ENCODE measurements at places on chromosomes 1 and 21.

DNA sequence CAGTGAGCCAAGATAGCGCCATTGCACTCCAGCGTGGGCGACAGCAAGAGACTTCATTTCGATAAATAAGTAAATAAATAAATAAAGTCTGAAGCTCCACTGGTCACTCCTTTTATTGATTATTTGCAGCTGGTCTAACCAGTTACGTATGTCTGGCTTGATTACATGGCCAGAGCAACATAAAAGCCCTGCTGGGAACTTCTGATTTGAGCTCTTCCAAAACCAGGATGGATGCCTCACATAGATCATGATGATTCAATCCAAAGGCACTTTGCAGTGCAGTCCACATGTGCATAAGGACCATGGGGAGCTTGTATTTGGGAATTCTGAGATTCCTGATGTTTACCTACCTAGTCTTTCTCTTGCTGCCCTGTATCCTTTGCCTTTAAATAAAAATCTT is 24.0 kb downstream of the NSUN4 start:
- DNase-seq = no peak

GRCh38 chr1:44015206-44015605 is 16.1 kb downstream of the SLC6A9 start:
- DNase-seq = no peak

GRCh38 chr1:207076181-207076955 is 12.3 kb upstream of the C4BPB start:
- no peak for DNase-seq

DNA sequence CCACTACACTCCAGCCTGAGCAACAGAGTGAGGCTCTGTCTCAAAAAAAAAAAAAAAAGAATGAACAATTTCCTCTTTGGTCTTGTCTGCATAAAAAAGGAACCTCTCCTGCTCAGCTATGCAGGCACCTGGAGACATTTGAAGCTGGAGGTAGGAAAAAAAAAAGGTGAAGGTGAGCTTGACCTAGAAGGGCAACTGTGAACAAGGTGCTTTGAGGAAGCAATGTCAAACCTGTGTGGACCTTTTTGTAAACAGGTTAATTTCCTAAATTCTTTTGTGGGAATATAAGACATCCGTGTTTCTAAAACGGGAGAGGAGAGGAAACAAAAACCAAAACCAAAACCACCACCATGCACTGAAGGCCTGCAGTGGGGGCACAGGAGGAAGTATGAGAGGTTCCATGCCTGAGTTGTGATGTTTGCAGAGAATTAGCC is 77.5 kb downstream of the SLC45A1 start:
- no peak for DNase-seq

DNA sequence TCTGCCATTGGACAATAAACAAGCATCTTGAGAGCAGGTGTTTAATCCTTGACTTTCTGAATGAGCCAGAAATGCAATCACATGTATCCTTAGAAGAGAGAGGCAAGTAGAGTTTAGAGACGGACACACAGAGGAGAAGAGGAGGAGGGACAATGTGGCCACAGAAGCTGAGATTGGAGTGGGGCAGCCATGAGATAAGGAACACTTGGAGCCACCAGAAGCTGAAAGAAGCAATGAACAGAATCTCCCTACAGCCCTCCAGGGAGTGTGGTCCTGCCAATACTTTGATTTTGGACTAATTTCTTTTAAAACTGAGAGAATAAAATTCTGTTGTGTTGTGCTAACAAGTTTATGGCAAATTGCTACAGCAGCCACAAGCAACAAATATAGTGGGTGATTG is 141.0 kb downstream of the ATP6V1G3 start:
- DNase-seq = no peak

All from Caco-2 (cell line).